Stimulated activated CD8-positive, alpha-beta memory T cell treated with anti-CD3 and anti-CD28 coated beads, Interleukin-2, amount 100 ng/mL, for 48 hours (primary cell): ENCODE measurements at places on chromosomes 3 and 15.

- DNase-seq = no peak
These were observed 130.6 kb upstream of the ZBED2 start for GRCh38 chr3:111725706-111726105.

- no peak for DNase-seq
These were observed 404.4 kb upstream of the NECTIN3 start for GRCh38 chr3:110667216-110667615.

DNA sequence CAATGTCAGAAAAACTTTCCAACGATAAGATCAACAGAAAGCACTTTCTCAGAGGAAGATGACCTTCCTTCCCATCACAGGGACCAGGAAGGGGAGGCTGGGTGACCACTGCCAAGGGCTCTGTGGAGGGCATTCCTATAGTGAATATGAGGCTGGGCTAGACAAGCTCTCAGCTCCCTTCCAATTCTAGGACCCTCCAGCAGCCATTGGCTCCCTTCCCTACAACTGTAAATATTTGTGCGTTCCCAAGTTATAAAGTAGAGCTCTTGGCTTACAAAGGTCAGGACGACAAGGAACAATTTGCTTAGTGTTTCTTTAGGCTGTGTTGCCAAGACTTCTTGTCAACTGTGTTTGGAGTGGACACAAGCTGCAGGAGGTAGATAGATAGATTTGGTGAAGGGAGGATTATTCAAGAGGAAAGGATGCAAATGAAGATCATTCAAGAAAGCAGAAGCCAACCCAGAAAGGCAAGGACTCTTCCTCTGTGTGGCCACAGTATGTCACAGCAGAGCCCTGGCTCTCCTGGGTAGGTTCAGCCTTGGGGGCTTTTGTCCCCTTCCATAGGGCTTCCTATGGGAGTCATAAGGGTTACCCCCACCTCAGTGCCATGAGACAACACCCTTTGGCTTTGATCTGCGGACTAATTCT lies 223.6 kb upstream of the TLE3 start:
- DNase-seq = no peak

- no peak for DNase-seq
These were observed 26.1 kb downstream of the TAMM41 start for GRCh38 chr3:11820531-11821041.

GRCh38 chr3:137511655-137512054 lies 252.5 kb upstream of the SOX14 start:
- DNase-seq = no peak

DNA sequence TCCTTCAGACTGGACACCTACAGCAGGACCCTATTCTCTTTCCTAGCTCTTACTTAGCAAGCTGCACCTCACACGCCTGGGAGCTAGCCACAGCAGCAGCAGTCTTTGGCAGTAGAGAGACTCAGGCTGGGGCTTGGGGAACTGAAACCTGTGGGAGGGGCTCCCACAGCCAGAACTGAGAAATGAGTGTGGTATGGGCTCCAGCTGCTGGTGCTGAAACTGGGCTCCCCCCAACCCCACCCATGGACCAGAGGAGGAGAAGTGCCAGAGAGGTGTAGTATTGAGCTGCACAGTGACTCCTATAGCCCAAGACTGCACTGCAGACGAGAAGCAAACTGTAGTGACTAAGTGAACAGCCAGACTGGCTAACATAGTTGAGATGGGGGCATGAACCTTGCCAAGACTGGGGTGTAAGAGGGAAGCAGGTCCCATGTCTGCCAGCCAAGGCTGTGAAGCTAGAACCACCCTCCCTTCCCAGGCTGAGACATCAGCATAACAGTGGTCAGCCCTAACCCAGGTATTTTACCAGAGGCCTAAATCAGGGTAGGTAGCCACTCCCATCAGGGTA lies 62.5 kb downstream of the MYO5A start:
- DNase-seq = peak; percentile 51

DNA sequence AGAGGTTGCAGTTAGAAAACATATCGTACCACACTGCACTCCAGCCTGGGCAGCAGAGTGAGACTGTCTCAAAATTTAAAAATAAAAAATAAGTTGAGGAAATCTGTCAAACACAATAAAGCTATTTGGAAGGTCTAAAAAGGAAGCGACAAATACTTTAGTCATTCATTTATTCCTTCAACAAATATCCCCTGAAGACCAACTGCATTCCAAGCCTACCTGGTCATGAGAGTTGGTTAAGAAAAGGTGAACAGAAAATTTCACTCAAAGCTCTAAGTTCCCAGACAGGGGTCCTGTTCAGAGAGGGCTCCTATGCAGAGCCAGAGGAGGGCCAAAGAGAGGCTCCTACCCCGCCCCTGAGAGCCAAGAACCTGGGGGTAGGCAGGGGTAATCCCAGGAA lies 15.4 kb upstream of the PRKAR2A start:
- DNase-seq = no peak

GRCh38 chr3:150149651-150150051 lies 179.0 kb upstream of the PFN2 start:
- DNase-seq = no peak

DNA sequence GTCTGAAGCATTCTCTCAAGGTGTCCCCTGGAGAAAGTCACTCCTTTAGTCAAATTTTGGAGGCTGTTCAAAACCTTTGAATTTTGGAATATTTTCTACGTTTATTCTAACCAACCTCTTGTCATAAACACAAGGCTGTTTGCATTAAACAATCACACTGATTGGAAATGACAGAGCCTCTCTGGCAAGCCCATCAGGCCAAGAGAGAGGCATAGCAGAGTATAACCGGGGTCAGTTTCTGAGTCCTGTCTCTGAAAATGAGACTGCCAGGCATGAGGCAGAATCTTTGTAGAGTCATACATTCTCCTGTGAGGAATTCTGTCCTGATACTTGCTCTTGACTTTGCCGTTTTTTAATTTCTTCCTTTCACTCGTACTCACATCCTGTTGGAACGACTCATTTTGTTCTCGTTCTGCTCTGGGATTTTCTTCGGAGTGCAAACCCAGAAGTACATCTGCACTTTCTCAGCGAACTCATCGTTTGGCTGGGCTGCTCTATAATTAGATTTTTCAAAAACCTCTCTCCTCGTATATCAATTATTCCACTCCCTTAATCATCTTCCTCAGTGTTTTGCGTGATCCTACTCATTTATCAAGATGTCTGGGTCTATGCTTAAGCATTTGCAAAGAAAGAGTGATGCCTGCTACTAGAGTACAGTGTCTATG lies 114.2 kb downstream of the AGBL1 start:
- no peak for DNase-seq

DNA sequence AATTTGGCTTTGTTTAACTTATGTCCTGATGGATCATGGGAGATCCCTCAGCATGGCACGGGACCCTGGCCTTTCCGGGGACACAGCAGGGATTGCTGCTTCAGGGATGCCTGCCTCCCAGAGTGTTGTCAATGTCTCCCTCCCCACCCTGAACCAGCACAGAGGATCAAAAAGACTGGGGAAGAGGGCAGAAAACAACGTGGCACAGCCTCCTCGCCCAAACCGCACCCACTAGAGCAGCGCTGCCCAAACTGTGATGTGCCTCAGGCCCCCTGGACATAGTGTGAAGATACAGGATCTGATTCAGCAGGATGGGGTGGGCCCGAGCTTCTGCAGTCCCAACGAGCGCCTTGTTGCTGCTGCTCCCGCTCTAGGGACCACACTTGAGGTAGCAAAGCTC lies 34.5 kb downstream of the SLC6A20 start:
- DNase-seq = no peak
